ENCODE measurements at places on chromosomes 4 and X.

GRCh38 chr4:37441231-37442061 is 196.9 kb downstream of the NWD2 start:
- peak; percentile 33 for DNase-seq

- DNase-seq, result no peak
Observed at GRCh38 chr4:145956288-145956890, 17.8 kb upstream of the ZNF827 start.

DNA sequence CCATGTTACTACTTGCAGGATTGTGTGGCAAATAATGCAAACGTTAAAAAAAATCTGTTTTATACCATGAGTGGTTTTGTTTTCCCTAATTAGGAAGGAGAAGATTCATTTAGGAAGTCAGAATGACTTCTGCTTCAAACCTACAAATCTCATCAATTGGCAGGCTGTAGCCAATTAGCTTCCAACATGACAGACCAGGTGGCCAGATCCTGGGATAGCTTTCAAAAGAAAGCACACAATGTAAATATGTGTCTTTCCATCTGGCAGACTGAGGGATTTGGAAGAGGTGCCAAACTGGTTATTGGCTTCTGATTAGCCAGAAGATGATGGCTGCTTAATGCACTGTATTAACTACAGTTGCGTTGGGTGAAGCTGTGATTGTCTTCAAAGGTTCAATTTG is 432.8 kb downstream of the ANKRD50 start:
- DNase-seq, result no peak

DNA sequence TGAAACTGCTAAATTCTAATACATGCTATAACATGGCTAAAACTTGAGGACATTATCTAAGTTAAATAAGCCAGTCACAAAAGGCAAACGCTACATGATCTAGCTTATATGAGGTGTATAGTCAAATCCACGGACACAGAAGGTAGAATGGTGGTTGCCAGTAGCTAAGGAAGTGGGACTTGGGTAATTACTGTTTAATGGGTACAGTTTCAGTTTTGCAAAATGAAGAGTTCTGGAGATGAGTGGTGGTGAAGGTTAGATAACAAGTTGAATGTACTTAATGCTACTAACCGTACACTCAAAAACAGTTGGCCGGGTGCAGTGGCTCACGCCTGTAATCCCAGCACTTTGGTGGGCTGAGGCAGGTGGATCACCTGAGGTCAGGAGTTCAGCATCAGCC is 644.5 kb upstream of the DIPK2B start:
- DNase-seq, result no peak

GRCh38 chr4:110540982-110541451 is 65.1 kb downstream of the ENPEP start:
- peak; percentile 72 for DNase-seq

GRCh38 chr4:87838205-87838604 is 5.4 kb downstream of the MEPE start:
- DNase-seq, result no peak

DNA sequence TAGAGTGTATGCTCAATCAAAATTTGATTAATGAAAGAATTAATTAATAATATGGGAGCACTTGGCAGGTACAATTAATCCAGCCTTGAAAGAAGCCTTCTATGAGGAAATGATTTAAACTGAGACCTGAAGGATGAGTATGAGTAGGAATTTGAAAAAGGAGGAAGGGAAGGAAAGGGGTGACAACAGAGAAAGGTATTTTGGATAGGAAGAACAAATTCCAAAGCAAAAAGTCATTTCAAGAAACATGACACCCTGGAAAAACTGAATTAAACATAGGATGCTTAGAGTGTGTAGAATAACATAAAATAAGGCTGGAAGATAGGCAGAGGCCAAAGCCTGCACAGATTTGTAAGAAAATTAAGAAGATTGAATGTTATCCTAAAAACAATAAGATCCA is 29.6 kb downstream of the PHOX2B start:
- peak; percentile 74 for DNase-seq

GRCh38 chr4:100722133-100722532 is 204.3 kb upstream of the EMCN start:
- no peak for DNase-seq

DNA sequence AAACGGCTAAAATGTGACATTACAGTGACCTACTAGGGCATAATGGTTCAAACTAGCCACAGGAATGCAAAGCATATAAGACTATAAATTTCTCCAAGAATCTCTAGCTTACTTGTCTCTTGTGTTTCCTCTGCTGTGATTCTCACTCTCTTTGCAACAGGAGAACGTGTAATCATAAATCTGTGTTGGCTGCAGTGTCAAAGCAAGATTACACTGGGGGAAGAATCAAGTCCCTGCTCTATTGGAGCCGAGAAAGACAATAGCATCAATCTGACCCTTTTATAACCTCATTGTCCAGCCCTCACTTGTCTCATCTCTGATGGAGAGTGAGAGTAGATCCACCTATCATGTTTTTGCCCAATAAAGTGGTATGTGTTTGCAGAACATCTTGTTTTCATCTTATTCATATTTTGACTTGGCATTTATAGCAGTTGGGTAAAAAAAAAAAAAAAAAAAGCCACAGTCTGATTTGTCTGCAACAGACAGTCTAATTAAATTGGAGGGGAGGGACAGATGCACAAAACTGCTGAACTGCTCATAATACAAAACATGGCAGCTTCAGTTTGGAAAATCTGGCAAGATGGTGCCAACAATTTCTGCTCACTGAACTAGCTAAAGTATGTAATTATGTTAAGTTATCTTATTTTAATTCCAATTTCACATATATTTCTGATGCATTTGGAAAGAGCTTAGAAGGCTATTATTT is 165.0 kb upstream of the GABRA2 start:
- no peak for DNase-seq

DNA sequence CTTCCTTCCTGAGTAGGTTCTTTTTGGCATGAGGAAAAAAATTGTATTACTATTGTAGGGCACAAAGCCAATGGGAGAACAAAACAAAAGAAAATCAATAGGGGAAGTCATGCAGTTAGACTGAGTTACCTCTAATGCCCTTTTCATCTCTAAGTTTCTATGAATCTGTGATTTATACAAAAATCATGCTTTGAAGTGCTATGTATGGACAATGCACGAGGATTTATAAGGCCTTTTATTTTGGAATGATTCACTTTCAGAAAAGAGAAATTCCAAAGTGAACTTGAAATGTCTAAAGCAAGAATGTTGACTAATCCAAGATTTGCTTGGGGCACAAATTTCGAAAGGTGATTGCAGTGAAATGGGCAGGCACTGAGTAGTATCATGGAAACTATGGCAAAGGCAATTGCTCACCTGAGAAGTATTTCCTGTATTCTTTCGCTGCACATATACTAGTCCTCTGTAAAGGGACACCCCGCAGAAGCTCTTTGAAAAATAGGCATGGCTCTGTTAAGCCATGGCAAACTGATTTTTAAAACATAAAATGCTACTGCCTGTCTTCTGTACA is 52.8 kb downstream of the ADGRG4 start:
- peak; percentile 78 for DNase-seq

DNA sequence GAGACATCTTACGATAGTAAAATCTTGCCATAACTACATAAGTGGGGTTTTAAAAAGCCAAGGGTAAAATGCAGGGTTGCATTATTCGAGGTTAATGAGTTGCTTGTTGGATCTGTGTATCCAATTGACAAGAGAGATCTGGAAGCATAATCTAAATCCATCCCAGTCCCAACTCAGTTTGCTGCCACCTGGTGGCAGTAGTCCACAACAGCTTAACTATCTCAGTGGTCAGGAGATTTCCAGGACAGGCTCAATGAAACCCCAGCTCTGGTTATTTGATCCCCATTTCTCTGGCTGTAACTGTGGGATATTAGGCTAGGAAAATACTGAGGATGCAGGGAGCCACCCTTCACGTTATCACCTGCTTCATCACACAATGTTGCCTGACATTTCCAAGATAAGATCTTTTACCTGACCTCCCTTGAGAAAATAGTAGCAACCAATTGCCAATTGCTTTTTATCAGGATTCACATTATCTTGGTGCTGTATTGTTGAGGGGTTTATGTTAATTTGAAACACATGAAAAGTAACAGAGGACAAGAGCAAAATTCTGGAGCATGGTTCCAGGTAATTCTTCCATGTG is 88.2 kb upstream of the TNIP3 start:
- peak; percentile 26 for DNase-seq

GRCh38 chrX:49999087-49999486 is 76.7 kb downstream of the CLCN5 start:
- peak; percentile 52 for DNase-seq

DNA sequence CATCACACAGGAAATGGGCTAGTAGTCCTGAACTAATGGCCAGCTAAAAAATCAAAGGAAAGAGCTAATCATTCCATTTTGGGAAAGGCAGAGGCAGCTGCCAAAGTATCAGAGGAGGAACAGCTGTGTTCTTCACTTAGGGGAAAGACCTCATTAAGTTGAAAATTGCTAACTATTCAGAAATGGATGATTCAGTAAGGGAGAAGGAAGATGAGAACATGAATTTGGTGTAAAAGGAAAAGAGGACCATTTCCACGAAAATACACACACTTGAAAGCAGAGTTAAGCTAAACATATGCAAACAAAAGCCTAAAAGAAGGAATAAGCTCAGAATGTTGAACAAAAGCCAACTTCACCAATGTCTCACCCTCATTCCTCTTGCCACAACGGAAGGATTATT is 90.4 kb downstream of the PCDH19 start:
- no peak for DNase-seq

- DNase-seq, result no peak
Observed at GRCh38 chr4:112142182-112142581, 3.1 kb upstream of the FAM241A start.

- no peak for DNase-seq
Observed at GRCh38 chr4:6957994-6958393, 48.4 kb downstream of the TBC1D14 start.

GRCh38 chr4:121479808-121480207 is 99.0 kb upstream of the QRFPR start:
- peak; percentile 19 for DNase-seq

DNA sequence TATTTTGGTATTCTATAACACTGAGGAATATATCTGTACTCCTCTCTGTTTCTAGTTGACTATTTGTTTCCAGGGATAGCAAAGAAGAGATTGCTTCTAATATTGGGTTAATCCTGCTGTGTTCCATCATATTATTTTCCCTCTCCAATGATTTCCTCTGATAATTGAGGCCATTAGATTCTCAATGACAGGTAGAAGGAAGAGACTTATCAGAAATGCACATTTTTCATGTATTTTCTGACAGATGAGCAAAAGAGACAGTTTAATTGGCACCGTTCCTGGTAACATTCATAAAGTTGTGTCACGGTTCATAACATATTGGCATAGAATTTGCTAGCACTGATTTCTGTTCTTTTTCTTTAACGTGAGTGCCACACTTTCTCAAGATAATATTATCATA is 58.2 kb downstream of the NRK start:
- DNase-seq, result no peak

- peak; percentile 77 for DNase-seq
Observed at GRCh38 chrX:110002300-110003166, at the start of gene TMEM164. TMEM164 (plus strand) TSS chrX:110003114; CDS start chrX:110003775, 661 bp downstream.

DNA sequence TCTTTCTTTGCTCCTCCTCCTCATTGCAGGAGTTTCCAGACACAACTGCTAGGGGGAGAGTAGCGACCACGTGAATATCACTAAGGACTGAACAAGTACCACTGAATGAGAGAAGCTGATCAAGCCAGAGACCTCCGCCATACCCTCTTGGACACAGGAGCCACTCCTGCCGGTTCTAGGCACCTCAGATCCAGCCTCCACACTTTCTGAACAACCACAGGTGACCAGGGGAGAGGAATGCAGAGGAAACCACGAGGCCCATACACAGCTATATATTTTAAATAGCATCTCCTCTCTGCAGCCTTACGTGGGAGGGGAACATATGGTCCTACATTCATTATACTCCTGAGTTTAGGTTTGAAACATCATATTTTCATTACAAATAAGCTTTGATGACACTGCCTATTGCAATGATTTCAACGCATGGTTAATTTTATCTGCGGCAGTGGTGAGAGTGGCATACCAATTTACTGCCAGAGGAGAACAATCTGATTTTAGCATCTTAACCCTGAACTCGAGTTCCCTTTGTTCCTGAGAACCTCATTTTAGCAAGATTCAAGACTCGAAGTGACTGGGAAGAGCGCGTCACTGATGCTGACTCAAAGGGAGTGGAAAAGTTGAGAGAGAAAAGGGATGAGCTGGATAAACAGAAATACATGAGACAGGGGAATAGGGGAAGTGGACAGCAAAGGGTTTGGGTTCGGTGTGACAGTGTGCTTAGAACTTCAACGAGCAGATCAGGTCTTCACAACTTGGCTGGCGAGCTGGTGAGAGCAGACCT is 231.7 kb upstream of the PPARGC1A start:
- DNase-seq, result no peak

GRCh38 chr4:40427128-40427527 is 92.0 kb downstream of the CHRNA9 start:
- DNase-seq, result no peak

- peak; percentile 69 for DNase-seq
Observed at GRCh38 chr4:53840643-53841042, 223.8 kb downstream of the CHIC2 start.

- peak; percentile 86 for DNase-seq
Observed at GRCh38 chrX:1452516-1453394, at the start of gene ASMTL. ASMTL (minus strand) TSS chrX:1452909; CDS start chrX:1452840, 69 bp downstream.

GRCh38 chrX:43745938-43746721 is 90.0 kb downstream of the MAOA start:
- DNase-seq, result no peak

DNA sequence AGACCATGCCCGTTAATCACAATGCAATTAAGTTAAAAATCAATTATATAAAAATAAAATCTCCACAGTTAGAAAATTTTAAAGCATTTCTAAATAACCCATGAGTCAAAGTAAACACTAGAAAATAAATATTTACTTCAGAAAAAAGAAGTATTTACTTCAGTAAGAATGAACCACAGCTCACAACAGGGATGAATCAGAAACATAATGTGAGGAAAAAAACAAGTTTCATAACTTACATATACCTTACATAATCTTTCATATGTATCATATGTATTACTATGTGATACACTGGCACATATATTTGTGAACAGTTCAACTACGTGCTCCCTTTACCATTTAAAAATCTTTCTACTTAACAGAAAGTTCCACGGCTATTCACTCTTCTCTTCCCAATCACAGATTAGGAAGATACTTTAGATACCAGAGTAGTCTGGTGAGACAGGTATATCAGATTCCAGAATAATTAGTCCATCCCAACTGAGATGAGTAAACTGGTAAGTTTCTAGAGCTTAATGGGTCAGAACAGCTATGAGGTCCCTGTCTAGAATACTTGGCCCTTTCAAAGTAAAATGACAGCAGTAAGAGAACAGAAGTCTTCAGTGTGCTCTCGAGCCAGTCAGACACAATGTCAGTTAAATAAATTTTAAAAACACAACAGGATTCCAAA is 70.3 kb downstream of the SH3RF1 start:
- DNase-seq, result no peak

GRCh38 chrX:36856849-36857248 is 151.3 kb upstream of the FAM47C start:
- DNase-seq, result no peak

All from NCI-H226 (cell line).